ENCODE measurements at places on chromosomes 2 and 18.

DNA sequence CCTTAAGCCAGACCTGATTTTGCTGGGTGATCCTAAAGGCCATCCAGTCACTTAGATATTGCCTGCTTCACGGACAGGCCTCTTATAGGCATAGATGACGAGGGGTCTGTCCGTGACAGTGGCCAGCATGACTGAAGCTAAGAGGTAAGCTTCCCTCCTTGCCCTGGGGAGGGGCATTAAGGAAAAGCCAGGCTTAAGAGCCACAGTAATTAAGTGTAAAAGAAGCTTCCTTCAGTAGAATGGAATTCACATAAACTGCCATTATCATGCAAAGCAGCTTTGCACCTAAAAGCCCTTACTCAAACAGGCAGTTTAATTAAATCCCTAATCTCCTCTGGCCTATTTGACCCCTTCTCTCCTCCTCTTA is 99.4 kb upstream of the PKDCC start:
- DNase-seq = no peak

DNA sequence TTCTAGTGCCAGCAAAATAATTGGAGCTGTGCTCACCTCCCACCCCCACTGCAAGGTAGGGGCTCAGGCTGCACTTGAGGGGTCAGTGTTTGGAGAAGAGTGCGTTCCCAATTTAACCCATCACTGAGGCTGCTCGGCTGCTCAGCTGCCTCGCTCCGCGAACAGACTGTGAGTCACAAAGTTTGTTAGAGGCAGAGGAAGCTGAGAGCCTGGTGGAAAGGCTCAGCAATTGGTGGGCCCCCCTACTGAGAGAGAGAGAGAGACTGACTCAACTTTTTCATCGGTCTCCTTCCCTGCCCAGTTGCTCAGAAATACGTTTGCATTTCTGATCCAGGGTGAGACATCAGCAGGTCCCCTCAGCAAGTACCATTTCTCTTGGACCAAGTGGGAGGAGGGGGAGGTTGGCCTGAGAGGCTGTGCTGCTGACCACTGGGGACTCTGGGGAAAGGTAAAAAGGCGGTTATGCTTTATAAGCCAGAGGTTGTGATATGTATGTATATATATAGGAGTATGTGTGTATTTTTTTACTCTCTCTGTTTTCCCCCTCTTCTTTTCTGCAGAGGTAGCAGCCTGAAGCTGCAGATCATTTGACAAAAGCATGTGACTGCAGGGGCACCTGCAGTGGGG is 1.5 kb downstream of the EFR3B start:
- peak; percentile 37 for DNase-seq

- no peak for DNase-seq
These were observed 68.7 kb downstream of the PXDN start for GRCh38 chr2:1675633-1676032.

DNA sequence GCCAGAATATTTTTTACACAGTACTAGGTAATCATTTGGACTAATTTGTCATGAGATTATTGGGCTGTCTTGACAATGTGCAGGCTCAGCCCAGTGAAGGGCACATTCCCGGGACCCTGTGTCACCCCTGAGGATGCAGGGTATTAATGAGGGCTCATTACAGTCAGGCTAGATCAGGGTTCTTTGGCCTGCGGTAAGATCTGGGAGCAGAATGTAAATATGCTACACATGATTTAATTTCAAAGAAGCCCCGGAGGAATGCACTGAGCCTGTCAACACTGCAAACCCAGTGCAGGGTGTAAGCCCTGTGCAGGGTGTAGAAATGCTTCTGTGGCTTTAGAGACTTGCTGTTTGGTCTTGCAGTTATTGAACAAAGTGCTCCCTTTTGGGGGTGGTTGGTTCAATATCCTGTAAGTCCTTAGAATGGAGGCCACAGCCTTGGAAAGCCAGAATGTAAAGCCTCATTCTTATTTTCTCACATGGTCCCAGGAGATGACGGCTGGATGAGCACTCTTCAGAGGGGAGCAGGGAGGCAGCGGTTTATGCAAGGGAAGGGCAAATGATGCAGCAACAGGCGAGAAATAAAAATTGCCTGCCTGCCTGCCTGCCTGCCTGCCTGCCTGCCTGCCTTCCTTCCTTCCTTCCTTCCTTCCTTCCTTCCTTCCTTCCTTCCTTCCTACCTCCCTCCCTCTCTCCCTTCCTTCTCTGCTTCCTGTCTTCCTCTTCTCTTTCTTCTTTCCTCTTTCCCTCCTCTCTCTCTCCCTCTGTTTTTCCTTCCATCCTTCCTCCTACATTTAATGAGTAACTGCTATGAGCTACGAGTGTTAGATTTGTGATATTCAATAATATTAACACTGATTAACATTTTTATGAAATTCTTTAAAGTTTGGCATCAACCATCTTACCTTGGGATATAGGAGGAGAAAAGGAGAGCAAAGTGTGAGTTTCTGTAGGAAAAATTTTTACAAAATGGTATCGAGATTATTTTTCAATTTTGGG is 148.8 kb downstream of the VAPA start:
- no peak for DNase-seq

- DNase-seq = no peak
These were observed 235.4 kb downstream of the TXNL1 start for GRCh38 chr18:56402872-56403516.

Measured in GM12892 (cell line).